H4 (cell line): ENCODE measurements at places on chromosomes 1 and 21. TPM values are rescaled to one million over a fixed set of nuclear protein-coding genes. Genes with fewer than 3 reads are reported as not detected.
A peak's percentile ranks its signal among the peaks of the same experiment; 100 is the strongest.

BLACAT1 gene
- 0.66 and 0.89 TPM in 2 replicates for total RNA-seq

DNA sequence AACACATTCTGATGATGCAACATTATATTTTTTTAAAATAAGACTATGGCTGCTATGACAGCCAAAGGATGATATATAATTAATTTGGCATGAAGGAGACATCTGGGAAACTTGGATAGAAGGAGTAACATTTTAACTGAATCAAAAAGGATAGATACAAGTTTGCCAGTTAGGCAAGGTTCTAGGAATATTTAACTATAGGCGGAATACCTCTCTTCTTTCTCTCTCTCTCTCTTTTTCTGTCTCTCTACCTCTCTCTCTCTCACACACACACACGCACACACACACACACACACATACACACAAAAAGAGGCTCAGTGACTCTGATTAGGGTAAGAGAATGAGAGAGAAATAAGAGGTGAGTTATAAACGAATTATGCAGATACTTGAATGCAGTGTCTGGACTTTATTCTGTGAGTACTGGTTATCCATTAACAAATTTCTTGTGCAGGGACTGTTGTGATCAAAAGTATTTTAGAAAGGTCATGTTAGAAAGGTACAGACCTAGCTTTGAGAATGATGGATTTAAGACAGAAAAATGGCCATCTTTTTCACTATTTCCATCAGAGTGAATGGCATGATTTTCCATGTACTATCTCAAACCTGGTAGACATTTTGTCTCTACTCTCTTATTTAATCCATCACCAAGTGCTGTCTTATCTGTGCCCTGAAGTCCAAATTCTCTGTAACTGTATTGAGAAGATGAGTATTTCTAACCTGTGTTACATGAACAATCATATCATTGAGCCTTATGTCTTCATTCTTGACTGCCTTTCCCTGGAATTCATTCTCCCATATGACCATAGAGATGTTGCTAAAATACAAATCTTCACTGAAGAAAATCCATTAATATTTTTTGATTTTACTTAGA, 1106.9 kb upstream of the ADGRL4 start:
- DNase-seq, result no peak

DNA sequence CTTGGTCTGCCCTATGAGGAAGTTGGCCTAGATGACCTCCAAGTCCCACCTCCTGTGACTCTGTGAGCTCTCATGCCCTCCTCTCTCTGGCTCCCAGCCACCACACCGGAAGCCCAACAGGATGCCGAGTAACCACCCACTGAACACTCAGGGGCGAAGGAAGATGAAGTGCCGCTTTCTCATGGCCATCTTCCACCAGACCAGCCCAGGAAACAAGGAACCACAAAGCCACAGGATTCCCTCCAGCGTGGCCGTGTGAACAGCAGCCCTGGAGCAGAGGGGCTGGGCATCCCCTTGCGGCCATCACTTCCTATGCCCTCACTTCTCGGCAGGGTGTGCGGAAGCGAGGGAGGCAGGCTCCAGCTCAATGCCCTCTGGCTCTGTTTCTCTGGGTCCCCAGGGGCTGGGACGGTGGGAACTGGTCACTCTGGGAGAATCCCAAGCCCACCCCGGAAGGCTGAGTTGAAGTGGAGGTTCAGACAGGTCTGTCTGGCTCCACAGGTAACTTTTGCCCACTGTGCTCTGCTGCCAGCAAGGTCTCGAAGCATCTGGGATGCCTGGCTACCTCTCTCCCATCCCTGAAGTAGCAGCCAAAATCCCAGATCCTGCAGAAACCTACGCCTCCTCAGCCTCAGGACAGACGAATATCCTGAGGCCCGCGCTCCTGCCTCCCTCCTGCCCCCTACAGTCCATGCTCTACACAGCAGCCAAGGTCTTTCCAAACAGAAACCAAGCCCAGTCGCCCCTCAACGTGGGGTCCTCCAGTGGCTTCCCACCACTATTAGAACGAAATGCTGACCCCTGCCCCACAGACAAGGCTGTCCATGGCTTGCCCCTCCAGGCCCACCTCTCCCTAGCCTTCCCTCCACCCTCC, 44.2 kb upstream of the ECE1 start:
- peak; percentile 96 for DNase-seq

DNA sequence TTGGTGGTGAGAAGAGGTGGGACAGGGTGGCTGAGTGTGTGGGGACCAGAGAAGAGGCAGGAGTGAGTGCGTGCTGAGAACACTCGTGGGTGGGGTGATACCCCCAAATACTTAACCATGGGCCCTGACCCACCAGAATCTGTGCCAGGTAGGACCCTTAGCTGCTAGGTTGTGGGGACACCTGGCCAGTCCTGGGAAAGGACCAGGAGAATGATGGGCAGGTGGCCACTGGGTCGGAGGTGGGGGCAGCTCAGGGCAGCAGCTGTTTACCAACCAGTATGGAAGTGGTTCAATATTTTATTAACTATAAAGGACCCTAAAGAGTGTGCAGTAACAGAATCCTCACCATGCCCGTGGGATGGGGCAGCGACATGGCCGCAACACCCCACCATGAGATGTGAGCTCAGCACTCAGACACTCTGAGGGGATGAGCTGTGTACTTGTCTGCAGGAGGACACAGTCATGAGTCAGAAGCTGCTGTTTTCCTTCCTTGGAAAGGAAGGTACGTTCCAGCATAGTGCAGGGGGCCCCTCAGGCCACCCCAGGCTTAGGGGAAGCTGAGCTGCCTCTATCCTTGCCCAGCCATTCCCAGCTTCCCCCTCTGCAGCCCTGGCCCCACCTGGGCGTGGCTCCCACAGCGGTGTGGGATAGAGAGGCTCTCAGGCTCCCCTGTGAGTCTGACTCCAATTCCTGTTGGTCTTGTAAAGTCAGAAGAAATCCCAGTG, 25.4 kb downstream of the TEX35 start:
- DNase-seq, result no peak
